ENCODE measurements at places on chromosomes 11 and 22.

- no peak for DNase-seq
Observed at GRCh38 chr11:11476499-11476898, 123.4 kb upstream of the CSNK2A3 start.

DNA sequence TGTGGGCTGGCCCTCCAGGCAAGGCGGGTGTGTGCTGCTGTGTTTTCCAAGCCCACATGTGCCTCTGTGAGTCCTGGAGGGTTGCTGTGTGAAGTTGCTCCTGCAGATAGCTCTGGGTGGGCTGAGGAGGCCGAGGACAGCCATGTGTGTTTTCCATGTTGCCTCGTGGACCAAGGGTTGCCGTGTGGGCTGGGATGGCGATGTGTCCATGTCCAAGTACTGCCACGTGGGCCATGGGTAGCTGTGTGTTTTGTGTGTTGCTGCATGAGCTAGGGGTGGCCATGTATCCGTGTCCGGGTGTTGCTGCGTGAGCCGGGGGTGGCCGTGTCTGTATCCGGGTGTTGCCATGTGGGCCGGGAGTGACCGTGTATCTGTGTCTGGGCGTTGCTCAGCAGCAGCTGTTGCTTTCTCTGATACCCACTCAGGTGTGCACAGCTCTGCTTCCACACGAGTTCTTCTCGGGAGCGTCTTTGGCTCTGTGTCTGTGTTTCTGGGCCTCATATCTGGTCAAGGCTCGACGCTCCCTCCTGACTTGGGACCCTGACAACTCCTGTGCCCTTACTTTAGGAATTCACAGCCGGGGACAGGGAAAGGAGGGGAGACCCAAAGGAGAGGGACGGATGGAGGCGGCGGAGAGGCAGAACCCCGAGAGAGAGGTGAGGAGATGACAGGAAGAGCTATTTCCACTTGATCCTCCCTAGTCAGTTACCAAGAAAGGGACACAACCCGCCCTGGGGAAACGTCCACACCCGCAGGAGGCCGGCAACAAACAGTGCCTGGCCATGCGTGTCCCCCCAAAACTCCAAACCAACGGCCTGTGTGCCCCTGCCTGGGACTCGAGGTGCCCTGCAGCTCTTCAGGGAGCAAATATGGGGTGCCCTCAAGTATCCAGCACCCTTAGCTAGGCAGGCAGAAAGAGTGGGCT is 83.1 kb downstream of the PHF21B start:
- no peak for DNase-seq

- peak; percentile 97 for DNase-seq
Observed at GRCh38 chr11:57322256-57323166, 2.2 kb downstream of the TNKS1BP1 start.

- DNase-seq: no peak
Observed at GRCh38 chr22:48301421-48301820, 1526.3 kb downstream of the BRD1 start.

- DNase-seq: no peak
Observed at GRCh38 chr11:131430473-131431208, 60.2 kb downstream of the NTM start.

GRCh38 chr11:2209900-2210321 is 38.3 kb upstream of the TH start:
- DNase-seq: no peak

- DNase-seq: peak; percentile 73
Observed at GRCh38 chr22:20606041-20606783, 98.8 kb downstream of the MED15 start.

DNA sequence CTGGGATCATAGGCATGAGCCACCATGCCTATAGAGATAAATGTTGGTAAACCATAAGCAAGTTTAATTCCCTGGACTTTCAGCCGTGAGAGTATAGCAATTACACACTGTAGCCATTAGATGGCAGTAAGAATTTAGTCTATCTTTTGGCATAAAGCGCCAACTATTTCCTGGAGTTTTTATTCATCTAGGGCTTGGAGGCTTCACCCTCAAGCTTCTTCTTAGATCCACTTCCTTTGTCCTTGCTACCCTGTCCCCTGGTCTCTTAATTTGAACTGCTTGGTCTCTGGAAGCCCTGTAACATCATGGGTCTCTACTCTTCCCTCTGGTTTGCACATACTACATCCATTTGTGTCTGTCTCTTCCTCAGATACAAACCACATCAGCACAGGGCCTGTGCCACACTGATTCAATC is 38.2 kb downstream of the OR10A6 start:
- no peak for DNase-seq

DNA sequence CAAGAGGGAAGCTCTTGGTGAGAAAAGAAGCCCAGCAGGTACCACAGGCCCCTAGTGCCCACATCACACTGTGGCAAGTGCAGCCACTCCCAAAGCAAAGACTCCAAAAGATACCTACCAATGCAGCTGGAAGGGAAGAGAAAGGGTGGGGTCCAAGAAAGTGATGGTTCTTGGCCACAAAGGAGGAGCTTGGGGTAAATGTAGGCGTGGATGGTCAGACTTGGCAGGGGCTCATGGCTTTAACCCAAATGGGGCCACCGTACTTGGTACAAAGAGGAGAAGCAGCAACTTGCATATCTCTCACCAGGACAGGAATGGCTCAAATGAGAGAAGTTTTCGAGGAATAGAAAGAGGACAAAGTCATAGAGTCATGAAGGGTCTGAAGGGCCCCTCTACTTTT is 4.8 kb downstream of the MAP3K11 start:
- no peak for DNase-seq

GRCh38 chr11:119974467-119974866 is 163.4 kb downstream of the TRIM29 start:
- DNase-seq: no peak

- peak; percentile 45 for DNase-seq
Observed at GRCh38 chr11:69905611-69906452, 86.6 kb upstream of the FGF3 start.

DNA sequence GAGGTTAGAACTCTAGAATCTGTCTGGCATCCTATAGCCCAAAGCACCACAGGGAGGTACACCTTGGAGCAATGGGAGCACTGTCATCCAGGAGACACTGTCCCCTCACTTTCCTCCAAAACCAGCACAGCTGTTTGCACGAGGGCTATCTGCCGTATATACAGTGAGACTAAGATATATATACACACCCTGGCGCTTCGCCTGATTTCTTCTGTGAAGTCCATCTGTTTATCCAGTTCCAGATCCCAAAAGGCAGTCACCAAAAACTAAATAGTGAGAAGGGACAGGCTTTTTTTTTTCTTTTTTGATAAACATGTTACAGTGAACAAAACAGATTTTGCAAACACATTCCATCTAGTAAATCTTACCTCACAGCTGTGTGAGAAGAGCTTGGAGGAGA is 68.5 kb downstream of the ARFGAP2 start:
- DNase-seq: no peak

DNA sequence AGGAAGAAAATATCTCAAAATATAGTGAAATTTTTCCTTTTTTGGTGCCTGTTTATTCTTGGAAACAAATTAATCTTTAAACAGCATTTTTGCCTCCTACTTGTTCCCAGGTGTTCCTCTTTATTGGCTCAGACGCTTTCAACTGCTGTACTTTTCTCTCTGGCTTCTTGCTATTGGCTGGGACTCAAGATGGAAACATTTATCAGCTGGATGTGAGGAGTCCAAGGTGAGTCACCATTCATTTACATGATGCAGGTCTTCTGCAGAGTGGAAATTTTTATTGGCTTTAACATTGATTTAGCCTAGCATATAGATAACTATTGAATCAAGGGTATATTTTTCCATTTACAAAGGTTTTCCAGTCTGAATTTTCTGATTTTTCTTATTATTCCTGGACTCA is 34.4 kb upstream of the DNAJB13 start:
- no peak for DNase-seq

DNA sequence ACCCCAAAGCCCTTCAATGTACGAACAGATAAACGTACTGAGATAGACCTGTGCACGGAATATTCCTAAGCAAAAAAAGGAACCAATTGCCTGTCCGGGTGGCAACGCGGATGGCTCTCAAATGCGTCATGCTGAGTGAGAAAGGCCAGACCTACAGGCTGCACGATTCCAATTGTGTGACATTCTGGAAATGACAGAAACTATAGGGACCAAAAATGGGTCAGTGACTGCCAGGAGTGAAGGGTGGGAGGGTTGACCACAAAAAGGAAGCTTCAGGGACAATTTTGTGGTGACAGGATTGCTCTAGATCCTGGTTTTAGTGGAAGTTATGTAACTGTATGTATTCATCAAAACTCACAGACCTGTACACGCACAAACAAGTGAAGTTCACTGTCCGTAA is 24.0 kb upstream of the SYT8 start:
- DNase-seq: no peak

GRCh38 chr22:47750086-47750485 is 987.6 kb downstream of the TBC1D22A start:
- DNase-seq: no peak

DNA sequence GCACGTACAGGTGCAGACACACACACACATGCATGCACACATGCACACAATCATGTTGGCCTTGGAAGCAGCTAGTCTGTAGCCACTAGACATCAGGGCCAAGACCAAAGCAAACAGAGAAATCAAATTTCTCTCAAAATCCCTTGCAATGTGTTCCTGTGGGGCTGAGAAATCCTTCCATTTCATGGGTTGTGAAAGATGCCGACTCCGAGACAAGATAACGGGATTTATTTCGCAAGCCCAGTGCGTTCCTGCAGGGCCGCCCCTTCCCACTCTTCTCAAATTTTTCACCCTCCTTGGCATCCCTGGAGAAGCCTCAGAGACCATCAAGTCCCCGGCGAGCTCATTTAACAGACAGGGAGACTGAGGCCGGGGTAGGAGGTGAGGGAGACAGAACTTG is 366.7 kb downstream of the MN1 start:
- no peak for DNase-seq

GRCh38 chr11:60931917-60932316 is 7.7 kb downstream of the TMEM132A start:
- no peak for DNase-seq

GRCh38 chr11:34441814-34442213 is 3.1 kb downstream of the CAT start:
- DNase-seq: no peak

DNA sequence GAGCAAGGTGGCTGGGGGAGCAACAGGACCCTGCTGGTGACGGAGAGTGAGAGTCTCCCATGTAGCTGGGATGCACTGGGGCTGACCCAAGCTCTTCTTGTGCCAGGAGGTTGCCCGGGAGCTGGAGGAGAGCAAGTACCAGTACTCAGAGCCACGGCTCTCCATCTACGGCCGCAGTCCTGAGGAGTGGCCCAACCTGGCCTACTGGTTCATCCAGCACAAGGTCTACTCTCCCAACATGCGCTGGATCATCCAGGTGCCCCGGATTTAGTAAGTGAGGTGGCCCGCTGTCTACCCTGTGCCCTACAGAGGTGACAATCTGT is 40.4 kb downstream of the AMPD3 start:
- no peak for DNase-seq

DNA sequence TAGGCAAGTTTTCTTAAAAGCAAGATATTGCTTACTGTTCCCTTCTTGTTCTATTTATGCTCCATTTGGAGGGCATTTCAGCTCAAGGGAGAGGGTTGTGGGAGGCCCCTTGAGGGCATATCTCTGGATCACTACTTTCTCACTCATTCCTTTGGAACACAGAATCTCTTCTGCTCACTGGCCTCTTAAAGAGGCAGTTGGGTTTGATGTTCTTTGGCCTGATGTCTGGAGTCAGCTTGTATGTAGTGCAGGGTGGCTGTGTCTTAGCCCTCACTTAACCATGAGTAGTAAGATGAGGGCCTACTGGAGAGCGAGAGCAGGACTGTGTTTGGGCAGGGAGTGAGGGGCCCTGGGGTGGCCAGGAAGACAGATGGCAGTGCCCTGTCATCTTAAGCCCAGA is 3.6 kb downstream of the INCENP start:
- no peak for DNase-seq

DNA sequence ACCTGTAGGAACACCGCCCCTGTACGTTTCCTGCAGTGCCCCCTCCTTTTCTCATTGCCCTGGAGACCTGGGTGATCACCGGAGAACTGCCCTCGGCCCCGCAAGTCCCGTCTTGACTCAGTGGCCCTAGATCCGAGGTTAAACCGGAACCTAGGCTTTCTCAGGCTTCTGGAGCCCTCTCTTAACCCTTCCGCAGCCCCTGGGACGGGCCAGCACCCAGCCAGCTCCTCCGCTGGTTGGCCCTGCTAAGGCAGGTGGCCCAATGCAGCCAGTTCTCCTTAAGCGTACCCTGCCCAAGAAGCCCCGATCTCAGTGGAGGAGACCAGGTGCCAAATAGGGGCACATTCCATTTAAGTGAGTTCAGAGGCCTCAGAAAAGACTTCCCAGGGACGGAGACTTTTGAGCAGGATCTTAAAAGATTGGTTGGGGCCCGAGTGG is 776 bp downstream of the NLRX1 start:
- peak; percentile 73 for DNase-seq

All from kidney (tissue), 22 donors.